ENCODE measurements at places on chromosomes 13 and 19.

GRCh38 chr19:18832306-18833140 lies 764 bp downstream of the UPF1 start:
- peak; percentile 38 for DNase-seq

GRCh38 chr13:106859533-106859904 lies 291.6 kb upstream of the ARGLU1 start:
- DNase-seq, result no peak

DNA sequence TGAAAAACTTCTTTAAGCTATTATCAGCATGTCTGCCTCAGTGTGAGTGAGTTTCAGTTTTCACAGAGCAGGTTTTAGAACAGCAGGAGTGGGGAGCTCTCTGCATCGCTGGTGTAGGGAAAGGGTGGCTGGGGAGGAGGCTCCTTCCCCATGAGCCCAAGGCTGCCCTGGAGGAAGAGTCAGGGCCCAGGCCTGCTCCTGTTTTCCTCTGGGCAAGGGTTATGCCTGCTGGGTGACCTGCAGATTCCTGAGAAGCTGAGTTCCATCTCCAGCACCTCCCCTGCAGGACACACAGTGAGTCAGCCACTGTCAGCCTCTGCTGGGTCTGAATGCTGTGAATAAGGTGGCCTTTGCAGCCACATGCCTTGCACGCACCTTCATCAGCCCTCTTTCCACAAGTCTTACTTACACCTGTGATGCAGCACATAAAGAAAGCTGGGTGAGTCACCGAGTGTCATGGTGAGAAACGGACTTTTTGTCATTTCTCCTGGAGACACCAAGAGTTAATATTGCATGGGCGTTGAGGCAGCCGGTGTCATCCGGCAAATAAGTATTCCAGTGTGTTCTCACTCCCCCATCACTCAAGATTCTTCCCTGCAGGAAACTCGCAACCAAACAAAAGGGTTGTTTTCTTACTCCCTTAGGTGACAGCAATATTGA lies 186.4 kb upstream of the KL start:
- DNase-seq, result no peak

DNA sequence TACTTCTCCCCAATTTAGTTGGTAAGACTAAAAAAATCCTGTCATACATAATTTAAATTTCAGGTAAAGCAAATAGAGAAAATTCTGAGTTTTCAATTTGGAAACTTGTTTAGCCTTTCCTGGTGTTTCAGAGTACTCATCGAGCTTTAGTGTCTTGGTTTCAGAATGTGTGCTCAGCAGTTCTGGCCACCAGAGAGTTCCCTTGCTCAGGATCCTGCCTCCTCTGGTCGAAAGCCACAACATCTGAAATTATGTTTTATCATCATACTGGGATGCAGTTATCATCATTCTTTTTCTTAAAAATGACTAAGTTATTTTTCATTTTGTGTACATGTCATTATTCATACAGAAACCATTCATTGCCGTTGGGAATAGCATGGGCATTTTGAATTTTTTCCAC lies 263.2 kb upstream of the SPRY2 start:
- no peak for DNase-seq

GRCh38 chr13:63206461-63206860 lies 1790.8 kb upstream of the PCDH20 start:
- no peak for DNase-seq

DNA sequence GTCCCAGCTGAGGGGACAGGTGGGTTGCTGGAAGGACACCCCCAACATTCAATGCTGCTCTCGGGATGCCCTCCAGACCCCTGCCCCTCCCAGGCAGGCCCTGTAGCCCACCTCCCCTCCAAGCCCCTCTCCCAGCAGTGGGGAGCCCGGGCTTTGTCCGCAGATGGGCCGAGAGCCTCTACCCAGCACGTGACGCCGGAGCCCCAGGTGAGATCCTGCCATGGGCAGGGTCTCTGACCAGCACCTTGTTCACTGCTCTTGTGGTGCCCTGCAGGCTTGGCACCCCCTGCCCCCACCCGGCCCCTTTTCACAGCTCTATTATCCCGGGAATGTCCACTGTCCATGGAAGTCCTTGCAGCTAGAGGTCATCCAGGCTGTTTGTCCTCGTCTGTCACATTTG lies 76.5 kb downstream of the C1QTNF9 start:
- DNase-seq, result no peak

GRCh38 chr13:30818323-30818960 lies 83.1 kb downstream of the ALOX5AP start:
- DNase-seq, result no peak

- no peak for DNase-seq
Observed at GRCh38 chr19:30163663-30164062, 208.5 kb upstream of the ZNF536 start.

DNA sequence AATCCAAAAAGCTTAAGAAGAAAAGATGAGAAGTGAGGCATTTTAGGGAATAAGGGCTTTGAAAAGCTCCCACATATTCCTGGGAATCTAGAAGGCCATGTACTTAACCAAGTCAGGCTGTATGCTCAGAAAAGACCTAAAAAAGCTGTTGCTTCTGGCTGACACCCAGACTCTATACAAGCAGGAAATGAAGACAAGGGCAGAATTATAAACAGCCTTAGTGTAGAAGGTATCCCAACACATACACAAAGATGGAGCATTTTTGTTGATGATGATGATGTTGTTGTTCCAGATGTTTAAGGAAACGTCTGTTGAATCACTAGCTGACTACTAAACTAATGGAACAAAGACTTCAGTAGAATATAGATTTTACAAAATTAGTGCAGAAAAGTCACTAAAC lies 26.1 kb upstream of the N4BP2L1 start:
- no peak for DNase-seq

DNA sequence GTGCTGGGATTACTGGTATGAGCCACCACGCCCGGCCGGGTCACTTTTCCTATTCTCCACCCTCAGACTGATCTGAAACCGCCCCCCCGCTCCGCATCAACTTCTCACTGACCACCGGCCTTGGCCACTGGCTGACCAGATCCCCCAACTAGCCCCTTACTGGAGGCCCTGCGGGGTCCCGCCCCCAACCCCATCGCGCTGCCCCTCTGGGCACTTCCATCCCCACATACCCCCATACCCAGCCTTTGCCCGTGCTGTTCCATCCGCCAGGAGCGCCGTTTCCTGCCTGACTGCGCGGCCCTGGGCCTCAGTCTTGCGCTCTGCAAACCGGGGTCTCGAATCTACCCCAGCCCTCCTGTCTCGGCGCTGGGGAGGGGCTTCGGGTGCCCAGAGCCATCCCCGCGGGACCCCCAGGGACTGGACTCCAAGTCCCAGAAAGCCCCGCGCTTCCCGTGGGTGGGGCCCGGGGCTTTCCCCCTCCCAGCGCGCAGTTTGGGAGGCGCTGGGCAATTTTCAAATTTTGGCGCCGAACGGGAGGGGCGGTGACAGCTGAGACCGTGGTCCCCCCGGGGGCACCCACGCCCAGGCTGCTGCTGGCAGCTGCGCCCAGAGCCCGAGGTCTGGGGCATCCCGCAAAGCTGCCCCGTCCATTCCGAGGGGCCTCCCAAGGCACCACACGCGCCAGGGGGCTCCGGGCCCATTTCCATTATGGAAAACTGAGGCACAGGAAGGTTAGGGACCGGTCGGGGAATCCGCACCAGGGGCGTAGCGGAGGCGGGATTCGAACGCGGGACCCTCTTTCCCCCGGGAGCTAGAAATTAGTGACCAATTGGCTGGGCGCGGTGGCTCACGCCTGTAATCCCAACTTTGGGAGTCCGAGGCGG lies 5.2 kb upstream of the LMNB2 start:
- peak; percentile 85 for DNase-seq

GRCh38 chr13:74048756-74049155 lies 85.4 kb downstream of the KLF12 start:
- no peak for DNase-seq

DNA sequence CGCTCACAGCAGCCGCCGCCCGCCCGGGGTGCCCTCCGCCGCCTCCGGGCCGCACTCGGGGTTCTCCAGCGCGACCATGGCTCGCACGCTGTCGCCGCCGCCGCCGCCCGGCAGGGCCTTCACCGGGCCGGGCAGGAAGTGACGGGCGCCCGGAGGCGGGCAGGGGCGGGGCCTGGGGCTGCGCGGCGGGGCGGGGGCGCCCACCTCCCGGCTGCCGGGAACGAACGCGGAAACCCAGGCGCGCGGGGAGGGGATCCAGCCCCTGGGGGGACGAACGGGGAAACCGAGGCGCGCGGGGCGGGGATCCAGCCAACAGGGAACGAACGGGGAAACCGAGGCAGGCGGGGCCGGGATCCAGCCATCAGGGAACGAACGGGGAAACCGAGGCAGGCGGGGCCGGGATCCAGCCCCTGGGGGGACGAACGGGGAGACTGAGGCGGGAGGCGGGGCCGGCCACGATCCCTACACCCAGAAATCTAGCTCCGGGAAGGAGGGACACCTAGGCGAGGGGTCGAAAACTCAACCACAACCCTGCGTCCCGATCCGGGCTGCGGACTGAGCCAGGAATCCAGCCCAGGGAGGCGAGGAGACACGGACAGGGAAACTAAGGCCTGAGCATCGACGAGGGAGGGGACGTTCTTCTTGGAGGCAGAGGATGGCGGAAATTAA lies at the start of gene R3HDM4:
TSS of gene R3HDM4 (minus strand) at position 140 of the 669 bp plus-strand sequence. CDS start at position 78, 62 bp downstream.
- DNase-seq, result peak; percentile 87

DNA sequence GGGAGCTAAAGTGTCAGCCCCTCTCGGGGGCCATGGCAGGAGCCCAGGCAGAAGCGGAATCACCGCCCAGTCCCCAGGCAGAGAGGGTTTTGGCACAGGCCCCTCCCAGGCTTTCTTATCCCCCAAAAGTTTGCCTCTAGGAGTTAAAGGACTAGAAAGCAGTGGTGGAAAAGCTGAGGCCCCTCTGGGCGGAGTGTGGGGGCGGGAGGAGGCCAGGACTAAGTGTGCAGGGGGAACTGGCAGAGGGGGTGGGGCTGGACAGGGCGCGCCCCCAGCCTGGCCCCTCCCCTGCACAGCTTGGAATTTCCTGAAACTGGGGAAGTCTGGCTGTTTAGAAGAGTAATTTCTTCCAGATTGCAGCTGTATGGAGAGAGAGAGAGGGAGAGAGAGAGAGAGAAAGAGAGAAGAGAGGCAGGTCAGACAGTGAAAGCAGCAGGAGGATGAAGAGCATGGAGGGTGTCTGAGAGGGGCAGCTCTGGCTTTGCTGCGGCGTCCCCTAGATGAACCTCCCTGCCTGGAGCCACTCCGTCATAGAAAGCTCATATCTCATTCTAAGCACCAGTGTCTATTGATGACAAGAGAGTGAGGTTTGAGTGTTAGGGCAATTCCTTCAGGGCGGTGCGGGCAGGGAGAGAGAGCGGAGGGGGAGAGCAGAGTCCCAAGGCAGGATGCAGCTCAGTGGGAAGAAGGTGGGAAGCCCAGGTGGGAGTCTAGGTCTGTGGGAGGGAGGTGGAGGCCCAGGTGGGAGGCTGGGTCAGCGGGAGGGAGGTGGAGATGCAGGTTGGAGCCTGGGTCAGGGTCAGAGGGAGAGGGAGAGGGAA lies at the start of gene CDC42EP5:
TSS of gene CDC42EP5 (minus strand) at position 226 of the 821 bp plus-strand sequence. CDS start 7,749 bp downstream, outside the sequence.
- no peak for DNase-seq

GRCh38 chr19:29264897-29265296 lies 51.9 kb upstream of the UQCRFS1 start:
- no peak for DNase-seq

- DNase-seq, result no peak
Observed at GRCh38 chr19:6223461-6224307, 56.1 kb downstream of the MLLT1 start.

DNA sequence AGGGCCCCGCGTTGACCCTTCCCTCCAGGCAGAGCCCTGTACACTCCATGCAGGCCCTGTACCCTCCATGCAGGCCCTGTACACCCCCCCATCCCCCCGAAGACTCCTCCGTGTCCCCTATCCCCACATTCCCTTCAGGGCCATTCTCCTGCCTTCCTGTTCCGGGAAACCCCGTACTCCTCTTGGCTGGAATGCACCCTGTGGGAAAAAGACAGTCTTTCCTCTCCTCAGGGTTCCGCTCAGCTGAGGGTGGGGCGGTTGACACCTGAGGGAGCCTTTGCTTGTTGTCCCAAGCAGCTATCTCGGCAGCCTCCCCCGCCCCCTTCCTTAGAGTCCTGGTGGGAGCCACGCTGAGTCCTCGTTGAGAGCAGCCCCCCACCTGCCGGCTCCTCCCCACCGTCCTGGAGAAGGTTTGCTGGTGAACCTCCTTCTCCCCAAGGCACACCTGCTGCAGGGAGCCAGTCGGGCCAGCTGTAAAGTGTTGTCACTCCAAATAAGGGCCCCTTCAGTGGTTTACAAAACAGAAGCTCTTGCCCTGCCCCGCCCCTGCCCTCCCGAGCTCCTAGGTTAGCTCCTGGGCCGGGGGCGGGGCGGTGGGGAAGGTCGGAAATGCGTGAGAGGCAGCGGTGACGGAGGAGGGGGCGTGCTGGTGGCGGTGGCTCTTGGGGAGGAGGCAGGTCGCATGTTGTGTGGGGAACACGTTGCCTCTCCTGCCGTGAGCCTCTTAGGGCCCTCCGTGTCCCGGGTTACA lies 1.5 kb downstream of the GNA11 start:
- peak; percentile 44 for DNase-seq

- DNase-seq, result peak; percentile 30
Observed at GRCh38 chr13:40145139-40145538, 489.7 kb downstream of the COG6 start.

- DNase-seq, result no peak
Observed at GRCh38 chr13:105595471-105595870, 940.0 kb downstream of the EFNB2 start.

DNA sequence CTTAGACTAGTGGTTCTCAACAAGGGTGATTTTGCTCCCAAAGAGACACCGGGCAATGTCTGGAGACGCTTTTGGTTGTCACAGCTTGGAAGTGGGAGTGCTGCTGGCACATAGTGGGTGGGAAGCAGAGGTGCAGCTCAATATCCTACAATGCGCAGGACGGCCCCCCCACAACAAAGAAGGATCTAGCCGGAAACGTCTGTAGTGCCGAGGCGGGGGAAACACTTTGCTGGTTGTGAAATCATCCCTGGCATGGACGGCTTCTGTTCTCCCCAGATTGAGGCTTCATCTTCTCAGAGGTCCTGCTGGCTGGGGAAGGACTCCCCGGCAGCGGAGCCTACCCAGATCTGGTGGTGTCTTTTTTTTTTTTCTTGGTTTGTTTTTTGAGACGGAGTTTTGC lies 13.4 kb upstream of the SYT5 start:
- no peak for DNase-seq

- no peak for DNase-seq
Observed at GRCh38 chr19:30648866-30649862, 277.0 kb downstream of the ZNF536 start.

DNA sequence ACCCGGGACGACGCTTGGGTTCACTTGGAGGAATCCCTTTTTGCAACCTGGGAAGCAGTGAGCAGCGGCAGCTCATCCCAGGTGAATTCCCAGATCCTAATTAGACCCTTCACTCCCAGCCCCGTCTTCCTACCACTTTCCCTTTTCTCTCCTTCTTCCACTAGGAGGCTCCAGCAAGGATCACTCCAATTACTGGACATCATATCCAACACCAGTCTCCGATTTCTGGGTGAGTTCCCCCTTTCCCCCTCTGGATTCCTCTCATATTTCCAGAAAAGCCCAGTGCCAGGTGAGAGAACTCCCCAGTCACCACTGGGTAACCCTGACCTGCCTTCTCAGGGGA lies 17.1 kb upstream of the ZSCAN4 start:
- no peak for DNase-seq
